GDM1 (cell line): ENCODE measurements at places on chromosomes 16 and 17.

DNA sequence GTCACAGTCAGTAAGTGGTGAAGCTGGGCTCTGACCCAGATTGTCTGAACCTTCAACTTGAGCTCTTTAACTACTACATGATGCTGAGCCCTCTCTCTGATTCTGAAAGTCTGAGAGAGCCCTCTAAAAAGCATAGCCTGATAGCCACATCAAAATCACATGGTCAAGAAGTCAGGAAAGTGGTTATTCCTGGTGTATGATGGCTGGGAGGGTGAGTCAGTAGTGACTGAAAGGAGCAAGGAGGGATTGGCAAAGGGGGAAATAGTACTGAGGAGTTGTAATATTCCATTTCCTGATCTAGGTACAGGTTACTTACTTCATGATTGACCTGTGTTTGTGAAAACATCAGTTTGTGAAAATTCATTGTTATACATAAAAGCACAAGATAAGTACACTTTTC lies 89.1 kb downstream of the SSH2 start:
- DNase-seq: no peak

- no peak for DNase-seq
Observed at GRCh38 chr17:57615836-57616757, 129.0 kb downstream of the CCDC182 start.

DNA sequence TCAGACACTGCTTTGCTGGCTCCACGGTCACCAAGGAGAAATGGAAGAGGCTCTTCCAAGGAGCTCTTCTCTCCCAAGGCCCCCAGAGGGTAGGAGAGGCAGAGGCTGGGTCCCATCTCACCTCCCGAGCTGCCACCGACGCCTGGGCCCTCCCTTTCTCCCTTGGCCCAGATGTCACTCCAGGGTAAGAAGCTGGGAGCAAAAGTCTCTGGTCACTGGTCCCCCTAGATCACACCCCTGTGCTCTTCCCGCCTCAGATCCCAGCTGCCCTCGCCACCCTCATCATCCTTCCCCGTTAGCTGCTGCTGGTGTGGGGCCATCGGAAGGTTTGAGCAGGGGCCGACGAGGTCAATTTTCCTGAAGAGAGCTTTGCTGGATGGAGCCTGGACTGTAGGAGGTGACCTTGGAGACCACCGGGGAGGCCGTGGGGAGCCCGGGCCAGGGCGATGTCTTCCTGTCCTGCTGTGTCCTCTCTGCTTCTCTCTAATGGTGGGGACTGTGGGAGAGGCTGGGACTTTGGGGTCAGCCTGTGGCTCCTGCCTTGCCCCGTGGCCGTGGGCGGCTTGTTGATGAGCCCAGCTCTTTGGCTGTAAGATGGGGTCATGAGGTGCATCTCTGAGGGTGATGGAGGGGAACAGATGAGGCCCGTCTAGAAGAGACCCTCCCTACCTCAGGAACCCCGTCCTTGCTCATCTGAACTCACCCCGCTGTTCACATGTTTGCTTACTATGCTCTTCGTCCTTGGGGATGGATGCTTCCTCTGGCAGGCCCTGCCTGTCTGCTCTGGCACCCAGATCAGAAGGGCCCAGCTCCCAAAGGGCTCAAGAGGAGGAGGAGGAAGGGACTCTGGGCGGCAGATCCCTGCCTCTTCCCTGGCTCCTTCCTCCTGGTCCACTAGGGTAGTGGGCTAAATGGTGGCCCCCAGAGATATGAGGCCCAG lies 11.4 kb upstream of the RHBDF2 start:
- DNase-seq: no peak

GRCh38 chr17:45149669-45150664 lies 1.7 kb downstream of the HEXIM1 start:
- peak; percentile 58 for DNase-seq

GRCh38 chr17:18184143-18185031 lies 759 bp downstream of the ALKBH5 start:
- DNase-seq: no peak

DNA sequence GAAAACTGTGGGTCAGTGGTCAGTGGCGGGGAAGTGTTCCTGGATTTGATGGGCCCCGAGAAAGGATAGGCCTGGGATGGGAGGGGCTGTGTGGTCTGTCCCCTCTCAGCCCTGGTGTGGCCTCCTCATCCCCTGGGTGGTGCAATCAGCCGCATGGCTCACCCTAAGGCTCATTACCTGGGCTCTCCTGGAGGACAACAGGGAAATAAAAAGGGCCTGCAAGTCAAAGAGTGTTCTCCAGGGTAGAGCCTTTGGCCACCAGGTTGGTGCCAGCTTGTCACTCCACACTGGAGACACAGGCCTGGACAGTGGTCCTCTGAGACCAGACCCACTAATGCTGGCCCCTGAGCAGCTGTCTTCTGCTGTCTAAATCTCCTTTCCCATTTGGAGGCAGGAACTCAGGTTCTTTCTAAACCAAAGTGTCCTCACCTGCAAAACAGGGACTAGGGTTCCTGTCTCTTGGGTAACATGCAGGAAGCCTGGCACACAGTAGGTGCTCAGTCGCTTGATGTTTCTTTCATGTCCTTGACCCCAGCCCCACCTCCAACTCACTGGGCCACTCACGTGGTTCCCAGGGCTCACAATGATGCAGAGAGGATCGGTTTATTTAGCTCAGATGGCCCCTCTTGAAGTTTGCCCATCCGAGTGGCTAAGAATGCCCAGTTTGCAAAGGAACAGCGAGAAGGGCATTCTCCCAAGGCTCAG lies 2.4 kb downstream of the NDRG4 start:
- DNase-seq: no peak

- no peak for DNase-seq
Observed at GRCh38 chr16:21060027-21060510, 90.6 kb downstream of the DNAH3 start.

GRCh38 chr16:49928176-49929041 lies 72.5 kb upstream of the ZNF423 start:
- DNase-seq: no peak

DNA sequence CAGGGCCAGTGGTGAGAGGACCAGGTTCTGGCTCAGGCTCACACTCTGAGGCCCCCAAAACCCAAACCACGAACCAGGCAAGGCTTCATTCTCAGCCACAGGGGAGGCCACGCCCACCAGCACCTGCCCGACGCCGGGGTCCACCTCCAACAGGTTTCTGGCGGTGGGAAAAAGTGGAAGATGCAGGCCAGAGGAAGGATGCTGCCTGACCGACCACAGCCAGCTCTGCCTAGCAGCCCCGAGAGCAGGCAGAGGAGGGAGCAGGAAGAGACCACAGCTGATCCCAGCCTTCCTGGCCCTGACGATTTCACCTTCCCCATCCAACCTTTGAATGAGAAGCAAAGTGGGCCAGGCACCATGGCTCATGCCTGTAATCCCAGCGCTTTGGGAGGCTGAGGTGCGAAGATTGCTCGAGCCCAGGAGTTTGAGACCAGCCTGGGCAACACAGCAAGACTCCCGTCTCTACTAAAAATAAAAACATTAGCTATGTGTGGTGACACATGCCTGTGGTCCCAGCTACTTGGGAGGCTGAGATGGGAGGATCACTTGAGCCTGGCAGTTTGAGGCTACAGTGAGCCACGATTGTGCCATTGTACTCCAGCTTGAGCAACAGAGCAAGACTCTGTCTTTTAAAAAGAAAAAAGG lies 30.7 kb upstream of the SLC38A10 start:
- DNase-seq: no peak

DNA sequence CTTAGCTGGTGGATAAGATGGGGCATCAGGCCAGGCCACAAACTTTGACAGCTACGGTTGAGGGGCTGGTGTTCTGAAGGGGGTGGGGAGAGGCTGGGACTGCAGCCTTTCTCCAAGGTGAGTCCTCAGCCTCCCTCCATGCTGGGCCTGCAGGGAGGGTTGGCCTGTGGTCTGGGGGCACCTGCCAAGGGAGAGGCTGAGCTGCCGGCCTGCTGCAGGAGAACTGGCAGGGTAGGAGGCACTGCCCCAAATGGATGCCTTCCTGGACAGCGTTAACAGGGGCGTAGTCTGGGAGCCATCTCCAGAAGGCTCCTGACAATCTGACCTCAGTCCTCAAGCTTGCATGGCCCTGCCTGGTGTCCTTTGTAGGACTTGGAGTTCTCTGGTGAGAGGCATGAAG lies 5.1 kb downstream of the ELMO3 start:
- no peak for DNase-seq

GRCh38 chr17:60971515-60972369 lies 294.1 kb downstream of the BCAS3 start:
- peak; percentile 38 for DNase-seq

GRCh38 chr17:76696763-76697701 lies 13.7 kb downstream of the MXRA7 start:
- no peak for DNase-seq

DNA sequence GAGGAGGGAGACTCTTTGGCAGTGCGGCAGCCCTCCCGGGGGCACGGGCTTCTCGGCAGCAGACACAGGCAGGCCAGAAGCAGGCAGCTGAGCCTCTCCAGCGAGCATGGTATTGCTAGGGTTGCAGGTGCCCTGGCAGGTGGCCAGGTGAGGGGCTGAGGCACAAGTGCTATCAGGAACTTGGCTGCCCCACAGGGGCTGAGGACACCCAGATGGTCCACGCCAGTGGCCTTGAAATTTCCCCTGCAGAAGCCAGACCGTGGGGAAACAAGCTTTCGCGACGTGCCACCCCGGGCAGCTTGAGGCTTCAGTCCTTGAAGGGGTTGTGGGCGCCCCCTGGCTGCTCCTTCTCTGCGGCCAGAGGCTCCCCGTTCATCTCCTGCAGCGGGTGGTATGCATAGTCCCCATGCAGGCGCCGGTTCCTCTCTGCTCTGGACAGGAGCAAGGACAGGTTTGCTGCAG lies 8.5 kb downstream of the NAGPA start:
- no peak for DNase-seq

DNA sequence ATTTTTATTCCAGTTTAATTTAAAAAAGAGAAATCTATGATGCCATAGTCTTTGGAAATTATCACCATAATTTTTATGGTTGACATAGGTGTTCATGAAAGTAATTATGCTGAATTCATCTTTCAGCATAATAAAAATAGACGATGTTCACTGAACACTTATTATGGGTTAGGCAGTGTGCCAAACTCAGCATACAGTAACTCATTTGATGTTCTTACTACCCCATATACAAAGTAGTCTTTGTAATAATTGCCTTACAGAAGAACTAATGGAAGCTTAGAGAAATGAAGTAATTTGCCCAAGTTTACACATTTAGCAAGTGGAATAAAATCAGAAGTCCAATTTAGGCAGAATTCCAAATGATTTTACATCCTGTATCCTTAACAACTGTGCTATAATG lies 852.2 kb upstream of the GOT2 start:
- DNase-seq: no peak

DNA sequence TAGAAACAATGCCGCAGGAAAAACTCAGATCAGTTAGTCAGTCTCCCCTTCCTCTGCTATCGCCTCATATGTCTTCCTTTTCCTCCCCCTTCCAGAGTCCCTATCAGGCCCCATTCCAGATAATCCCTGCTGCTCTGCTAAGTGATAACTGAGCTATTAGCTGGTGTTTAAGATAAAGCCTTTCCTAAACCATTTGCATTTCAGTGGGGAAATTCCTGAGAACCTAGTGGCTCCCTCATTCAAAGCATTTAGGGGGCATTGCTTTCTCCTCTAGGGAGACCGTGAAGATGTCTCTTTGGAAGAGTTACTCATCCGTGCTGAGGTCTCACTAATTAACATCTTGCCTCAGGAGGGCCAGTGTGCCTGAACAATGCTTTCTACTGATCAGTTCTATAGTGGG lies 401.6 kb downstream of the NPIPA7 start:
- no peak for DNase-seq
